Heart right ventricle (tissue), 16 donors: ENCODE measurements at places on chromosomes 12 and 14. TPM values are rescaled to one million over a fixed set of nuclear protein-coding genes. Genes with fewer than 3 reads are reported as not detected.

FBXO21 gene
- polyA plus RNA-seq: 12.4 TPM

MANSC4 gene
- not detected for polyA plus RNA-seq

C12orf50 gene
- not detected for polyA plus RNA-seq

PKP2 gene
- polyA plus RNA-seq: 137 TPM

RIC8B gene
- 6.6 TPM for polyA plus RNA-seq

JKAMP gene
- polyA plus RNA-seq: 31.9 TPM

MIP gene
- not detected for polyA plus RNA-seq
